CD4-positive, alpha-beta T cell (primary cell): ENCODE measurements at places on chromosomes 6 and 20.

- DNase-seq: no peak
These were observed 27.5 kb downstream of the ORC3 start for GRCh38 chr6:87617405-87617804.

- no peak for DNase-seq
These were observed 91.0 kb upstream of the RIPOR2 start for GRCh38 chr6:25026723-25027122.

- DNase-seq: no peak
These were observed 55.3 kb upstream of the SOX4 start for GRCh38 chr6:21538186-21538798.

DNA sequence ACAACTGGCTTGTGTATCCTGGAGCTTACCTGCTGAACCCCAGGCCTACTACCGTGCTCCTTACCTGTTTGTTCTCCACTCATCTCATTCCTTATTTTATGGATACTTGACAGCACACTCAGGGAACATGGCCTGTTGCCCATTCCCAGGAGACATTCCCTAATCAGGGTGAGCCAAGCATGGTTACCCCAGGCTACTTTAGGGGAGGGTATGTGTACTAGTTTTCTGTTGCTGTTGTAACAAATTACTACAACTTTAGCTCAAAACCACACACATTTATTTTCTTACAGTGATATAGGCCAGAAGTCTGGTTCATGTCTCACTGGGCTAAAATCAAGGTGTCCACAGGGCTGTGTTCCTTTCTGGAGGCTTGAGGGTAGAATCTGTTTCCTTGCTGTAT lies 15.0 kb upstream of the TRAM2 start:
- DNase-seq: no peak

- DNase-seq: no peak
These were observed 25.5 kb downstream of the CLIC5 start for GRCh38 chr6:45990162-45990561.

GRCh38 chr6:130907687-130908086 lies 80.5 kb downstream of the SMLR1 start:
- no peak for DNase-seq

- no peak for DNase-seq
These were observed 37.7 kb downstream of the FOXO3 start for GRCh38 chr6:108598305-108598863.
